ENCODE measurements at places on chromosomes 1 and 21. TPM values are rescaled to one million over a fixed set of nuclear protein-coding genes. Genes with fewer than 3 reads are reported as not detected.

SIPA1L2 gene
- total RNA-seq = 1.6 TPM

S100A4 gene
- total RNA-seq = 346 TPM

SGIP1 gene
- not detected for total RNA-seq

RGS16 gene
- 1.4 TPM for total RNA-seq

DNA sequence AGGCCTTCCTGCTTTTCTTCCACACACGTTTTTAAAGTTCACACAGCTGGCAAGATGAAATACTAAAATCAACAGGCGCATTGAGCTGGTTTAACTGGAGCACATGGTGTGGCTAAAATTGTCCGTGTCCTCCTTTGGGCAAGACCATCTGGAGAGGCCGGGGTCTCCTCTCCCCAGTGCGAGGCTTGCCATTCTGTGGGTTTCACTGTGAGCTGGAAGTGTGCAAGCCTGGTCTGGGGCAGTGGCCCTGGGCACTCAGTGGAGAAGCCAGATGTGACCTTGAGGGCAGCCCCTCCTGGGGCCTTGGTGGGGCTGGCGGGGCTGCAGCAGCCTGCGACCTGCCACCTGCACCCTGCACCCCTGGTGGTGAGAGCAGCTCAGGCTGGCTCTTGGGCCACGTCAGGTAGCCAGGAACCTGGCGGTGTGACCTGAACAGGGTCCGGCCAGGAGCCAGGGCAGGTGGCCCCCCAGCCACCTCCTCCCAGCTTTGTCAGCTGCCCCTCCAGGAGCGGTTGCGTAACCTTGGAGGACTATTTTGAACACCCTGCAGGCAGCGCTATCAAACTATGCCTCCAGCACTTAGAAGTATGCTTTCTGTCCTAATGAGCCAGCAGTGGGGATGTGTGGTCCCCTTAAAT is 52.4 kb downstream of the SLC37A1 start:
- no peaks in the 10 kb centered on the region for H3K27me3 ChIP-seq
- H3K4me3 ChIP-seq = no peak overlapping the region
- no peaks in the 10 kb centered on the region for H3K4me1 ChIP-seq
- no peak overlapping the region for H3K27ac ChIP-seq
- DNase-seq = no peak

DNA sequence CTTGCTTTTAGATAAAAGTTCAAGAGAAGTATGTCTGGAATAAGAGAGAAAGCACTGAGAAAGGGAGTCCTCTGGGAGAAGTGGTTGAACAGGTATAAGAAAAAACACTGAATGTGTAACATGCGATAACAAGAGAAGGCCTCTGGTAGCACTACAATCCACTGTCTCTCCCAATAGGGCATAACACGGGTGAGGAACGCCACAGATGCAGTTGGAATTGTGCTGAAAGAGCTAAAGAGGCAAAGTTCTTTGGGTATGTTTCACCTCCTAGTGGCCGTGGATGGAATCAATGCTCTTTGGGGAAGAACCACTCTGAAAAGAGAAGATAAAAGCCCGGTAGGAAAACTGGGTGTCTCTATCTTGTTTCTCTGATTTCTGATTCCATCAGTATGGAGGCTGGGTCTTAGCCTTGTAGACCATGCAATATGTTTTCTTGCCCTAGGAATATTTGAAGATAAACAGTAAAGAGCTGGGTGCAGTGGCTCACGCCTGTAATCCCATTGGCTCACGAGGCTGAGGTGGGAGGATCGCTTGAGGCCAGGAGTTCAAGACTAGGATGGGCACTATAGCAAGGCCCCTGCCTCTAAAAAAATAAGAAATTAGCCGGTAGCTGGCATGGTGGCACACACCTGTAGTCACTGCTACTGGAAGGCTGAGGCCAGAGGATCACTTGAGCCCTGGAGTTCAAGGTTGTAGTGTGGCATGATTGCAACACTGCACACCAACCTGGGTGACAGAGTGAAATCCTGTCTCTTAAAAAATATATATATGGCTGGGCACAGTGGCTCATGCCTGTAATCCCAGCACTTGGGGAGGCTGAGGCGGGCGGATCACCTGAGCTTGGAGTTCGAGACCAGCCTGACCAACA is 40.4 kb downstream of the DAP3 start:
- peak; percentile 18 for DNase-seq
- no peaks in the 10 kb centered on the region for H3K4me1 ChIP-seq
- no peaks in the 10 kb centered on the region for H3K27me3 ChIP-seq
- H3K27ac ChIP-seq = no peak overlapping the region

GRCh38 chr1:213884942-213885341 is 102.8 kb upstream of the PROX1 start:
- no peaks in the 10 kb centered on the region for H3K27me3 ChIP-seq
- no peaks in the 10 kb centered on the region for H3K4me1 ChIP-seq
- H3K36me3 ChIP-seq = no peaks in the 10 kb centered on the region

- no peak overlapping the region for H3K4me3 ChIP-seq
- peaks cover 1% of the 10 kb centered on the region for H3K4me1 ChIP-seq
- no peak for DNase-seq
Measured at GRCh38 chr1:9872430-9873165, 37.5 kb downstream of the CTNNBIP1 start.

DNA sequence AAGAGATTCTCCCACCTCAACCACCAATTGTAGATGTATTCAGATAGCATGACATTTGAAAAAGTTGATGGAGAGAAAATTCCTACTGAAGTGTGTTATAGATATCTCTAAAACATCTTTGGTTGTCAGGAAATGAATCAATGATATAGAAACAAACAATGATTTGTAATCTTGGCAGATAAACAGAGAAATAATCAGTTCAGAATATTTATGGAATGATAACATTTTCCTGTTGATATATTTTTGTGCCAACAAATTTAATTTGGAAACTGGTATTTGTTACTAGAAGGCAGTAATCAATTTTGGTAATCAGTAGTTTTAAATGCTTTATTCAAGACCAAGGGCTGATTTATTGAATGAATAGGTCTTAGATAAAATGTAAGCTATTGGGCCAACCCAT is 695.6 kb downstream of the USP25 start:
- H3K27me3 ChIP-seq = no peaks in the 10 kb centered on the region
- DNase-seq = no peak
- H3K4me1 ChIP-seq = no peaks in the 10 kb centered on the region
- no peak overlapping the region for H3K4me3 ChIP-seq
- H3K27ac ChIP-seq = no peak overlapping the region

DNA sequence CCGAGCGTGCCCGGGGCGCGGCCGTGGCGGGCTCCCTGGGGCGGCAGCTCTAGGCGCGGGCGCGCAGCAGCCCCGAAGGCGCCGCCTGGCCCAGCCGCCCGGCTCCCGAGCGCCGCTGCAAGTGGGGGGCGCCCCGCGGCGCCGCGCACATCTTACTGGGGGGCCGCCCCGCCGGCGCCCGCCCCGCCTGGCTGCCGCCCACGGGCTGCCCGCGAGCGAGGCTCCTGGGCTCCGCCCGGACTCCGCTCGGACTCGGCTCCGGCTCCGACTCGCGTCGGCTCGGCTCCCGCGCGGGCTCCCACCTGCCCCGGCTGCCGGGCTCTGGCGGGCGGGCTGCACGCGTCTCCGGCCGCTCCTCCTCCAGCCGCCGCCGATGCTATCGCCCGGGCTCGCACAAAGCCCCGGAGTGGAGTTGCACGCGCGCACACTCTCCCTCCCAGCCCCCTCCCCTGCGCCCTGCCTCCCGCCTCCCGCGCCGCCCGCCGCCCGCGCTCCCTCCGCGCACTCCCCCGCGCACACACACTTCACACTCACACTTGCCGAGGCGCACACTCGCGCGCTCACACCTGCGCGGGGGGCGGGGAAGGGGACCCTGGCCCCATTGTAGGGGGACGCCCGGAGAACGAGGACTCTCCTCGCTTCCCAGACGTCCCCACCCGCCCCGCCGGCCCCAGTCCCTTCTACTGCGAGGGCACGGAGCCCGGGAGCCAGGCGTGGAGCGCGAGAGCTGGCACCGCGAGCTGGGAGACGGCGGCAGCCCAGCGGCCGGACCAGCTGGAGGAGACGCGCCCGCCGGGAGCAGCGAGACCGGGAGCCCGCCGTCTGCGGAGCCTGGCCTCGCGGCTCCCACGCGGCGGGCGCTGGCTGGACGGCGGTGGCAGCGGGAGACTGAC is at the start of gene GRIK3:
Gene GRIK3, minus strand, starts transcription at position 395 of the 893 bp plus-strand sequence. CDS start 407 bp downstream, outside the sequence.
- no peak within 1 kb of the TSS for H3K4me3 ChIP-seq
- no peaks in the 10 kb centered on the region for H3K27me3 ChIP-seq
- H3K27ac ChIP-seq = no peak within 1 kb of the TSS

GRCh38 chr1:12230549-12231275 is 882 bp downstream of the VPS13D start:
- no peak for DNase-seq
- H3K27me3 ChIP-seq = no peaks in the 10 kb centered on the region
- peak overlapping the region; percentile 90 for H3K4me3 ChIP-seq
- peaks cover 11% of the 10 kb centered on the region for H3K36me3 ChIP-seq

- no peaks in the 10 kb centered on the region for H3K36me3 ChIP-seq
- H3K27ac ChIP-seq = no peak overlapping the region
- DNase-seq = peak; percentile 20
- no peaks in the 10 kb centered on the region for H3K27me3 ChIP-seq
- peaks cover 26% of the 10 kb centered on the region for H3K4me1 ChIP-seq
- H3K4me3 ChIP-seq = no peak overlapping the region
Measured at GRCh38 chr1:97942161-97943123, 21.6 kb upstream of the DPYD start.

DNA sequence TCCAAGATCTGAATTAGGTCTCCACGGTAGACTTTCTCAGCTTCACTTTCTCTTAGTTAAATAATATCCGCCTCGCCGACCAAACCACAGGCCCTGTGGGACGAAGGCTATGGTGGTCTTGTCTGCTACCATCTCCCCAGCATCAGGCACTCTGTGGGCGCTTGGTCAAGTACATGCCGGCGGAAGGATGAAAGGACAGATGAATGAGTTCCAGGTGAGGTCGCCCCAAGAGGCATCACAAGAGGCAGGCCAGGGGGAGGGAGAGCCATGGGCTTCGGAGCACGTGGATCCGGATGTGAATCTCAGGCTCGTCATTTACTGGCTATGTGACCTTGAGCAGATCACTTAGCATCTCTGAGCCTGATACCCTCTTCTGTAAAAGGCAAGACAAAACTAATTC is 33.5 kb downstream of the ECE1 start:
- no peak overlapping the region for H3K4me3 ChIP-seq
- H3K27me3 ChIP-seq = no peaks in the 10 kb centered on the region
- no peak overlapping the region for H3K27ac ChIP-seq
- peaks cover 49% of the 10 kb centered on the region for H3K36me3 ChIP-seq
- peaks cover 36% of the 10 kb centered on the region for H3K4me1 ChIP-seq

- H3K4me1 ChIP-seq = no peaks in the 10 kb centered on the region
- H3K36me3 ChIP-seq = no peaks in the 10 kb centered on the region
- no peak overlapping the region for H3K27ac ChIP-seq
Measured at GRCh38 chr1:42368096-42368795, 12.3 kb upstream of the RIMKLA start.
